Liver (tissue), 10 donors: ENCODE measurements at places on chromosomes 7 and 10.

GRCh38 chr10:97031459-97031858 lies 154.3 kb downstream of the SLIT1 start:
- no peak for DNase-seq

GRCh38 chr7:70736715-70737460 lies 395.1 kb upstream of the GALNT17 start:
- no peak for DNase-seq

GRCh38 chr10:116771101-116771958 lies 29.0 kb upstream of the HSPA12A start:
- no peak for DNase-seq

- DNase-seq: no peak
Observed at GRCh38 chr10:60980997-60981396, 37.0 kb upstream of the RHOBTB1 start.

DNA sequence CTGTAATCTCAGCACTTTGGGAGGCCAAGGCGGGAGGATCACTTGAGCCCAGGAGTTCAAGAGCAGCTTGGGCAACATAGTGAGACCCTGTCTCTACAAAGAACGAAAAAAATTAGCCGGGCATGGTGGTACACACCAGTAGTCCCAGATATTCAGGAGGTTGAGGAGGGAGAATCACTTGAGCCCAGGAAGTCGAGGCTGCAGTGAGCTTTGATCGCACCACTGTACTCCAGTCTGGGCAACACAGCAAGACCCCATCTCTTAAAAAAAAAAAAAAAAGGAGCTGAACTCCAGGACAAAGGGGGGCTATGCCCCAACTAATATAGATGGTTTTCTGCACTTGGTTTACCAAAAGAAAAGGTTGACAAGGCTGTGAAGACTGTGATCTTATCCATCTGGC lies 101.2 kb upstream of the ANLN start:
- DNase-seq: no peak

GRCh38 chr7:42226354-42226941 lies 10.6 kb downstream of the GLI3 start:
- DNase-seq: no peak

DNA sequence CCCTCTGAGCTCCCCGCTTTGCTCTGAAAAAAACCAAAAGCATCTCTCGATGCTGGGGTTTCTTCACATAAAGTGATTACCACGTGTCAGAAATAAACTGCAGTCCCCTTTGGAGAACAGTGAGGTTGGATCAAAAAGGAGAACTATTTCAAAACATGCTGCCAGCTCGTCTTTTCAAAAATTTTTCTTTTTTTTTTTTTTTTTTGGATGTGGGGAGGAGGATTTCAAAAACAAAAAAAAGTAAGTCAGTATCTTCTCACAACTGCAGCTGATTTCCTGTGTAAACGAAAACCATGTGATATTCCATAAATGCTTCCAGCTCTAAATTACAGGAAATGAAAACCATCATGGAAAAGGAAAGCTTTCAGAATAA lies 155.0 kb upstream of the LYZL2 start:
- DNase-seq: no peak

DNA sequence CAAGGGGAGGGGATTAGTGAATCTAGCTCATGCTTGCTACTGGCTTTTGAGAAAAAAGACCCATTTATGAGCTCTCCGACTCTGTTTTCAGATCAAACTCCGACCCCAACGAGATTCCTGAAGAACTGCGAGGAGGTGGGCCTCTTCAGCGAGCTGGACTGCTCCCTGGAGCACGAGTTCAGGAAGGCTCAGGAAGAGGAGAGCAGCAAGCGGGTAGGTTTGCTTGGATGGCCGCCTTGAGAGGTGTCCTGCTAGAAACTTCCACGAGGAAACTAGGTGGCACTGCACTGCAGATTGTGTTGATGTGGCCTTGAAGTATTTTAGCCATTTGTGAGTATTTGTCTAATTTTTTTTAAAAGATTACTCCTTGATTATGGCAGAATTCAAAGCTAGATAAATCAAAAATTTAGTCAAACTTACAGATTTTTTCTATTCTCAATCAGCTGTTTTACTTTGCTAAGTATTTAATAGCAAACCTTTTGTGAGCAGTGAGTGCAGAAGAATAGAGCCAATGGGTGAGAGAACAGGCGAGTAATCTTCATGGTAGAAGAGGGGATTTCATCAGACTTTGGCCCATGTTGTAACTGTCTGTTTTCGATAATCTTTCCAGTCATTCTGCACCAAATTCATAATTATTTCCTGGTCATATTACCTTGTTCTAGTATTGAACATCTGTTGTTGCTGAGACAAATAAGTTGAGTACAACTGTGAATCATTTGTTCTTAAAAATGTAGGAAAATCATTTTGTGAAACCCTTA lies 95.4 kb downstream of the CREB5 start:
- no peak for DNase-seq

DNA sequence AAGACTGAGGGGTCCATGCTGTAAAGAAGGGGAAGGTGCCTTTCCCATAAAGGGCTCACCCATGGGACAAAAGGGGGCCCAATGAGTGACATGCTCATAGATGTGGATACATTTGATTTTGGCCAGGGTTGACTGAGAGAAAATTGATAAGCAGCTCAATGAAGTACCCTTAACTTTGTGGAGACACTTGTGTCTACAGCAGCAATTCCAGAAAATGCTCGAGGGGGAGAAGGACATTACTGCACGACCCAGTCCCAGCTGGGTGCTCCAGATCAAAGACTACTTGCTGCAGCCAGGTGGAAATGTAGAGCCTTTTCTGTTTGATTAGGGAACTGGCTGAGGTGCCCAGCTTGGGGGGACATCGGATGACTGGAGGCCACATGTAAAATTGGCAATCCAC lies 22.2 kb upstream of the ADAMTS14 start:
- DNase-seq: no peak

- DNase-seq: no peak
Observed at GRCh38 chr7:152342796-152343195, 93.0 kb downstream of the KMT2C start.
